ENCODE measurements at places on chromosomes 13 and 19. TPM values are rescaled to one million over a fixed set of nuclear protein-coding genes. Genes with fewer than 3 reads are reported as not detected.

DNA sequence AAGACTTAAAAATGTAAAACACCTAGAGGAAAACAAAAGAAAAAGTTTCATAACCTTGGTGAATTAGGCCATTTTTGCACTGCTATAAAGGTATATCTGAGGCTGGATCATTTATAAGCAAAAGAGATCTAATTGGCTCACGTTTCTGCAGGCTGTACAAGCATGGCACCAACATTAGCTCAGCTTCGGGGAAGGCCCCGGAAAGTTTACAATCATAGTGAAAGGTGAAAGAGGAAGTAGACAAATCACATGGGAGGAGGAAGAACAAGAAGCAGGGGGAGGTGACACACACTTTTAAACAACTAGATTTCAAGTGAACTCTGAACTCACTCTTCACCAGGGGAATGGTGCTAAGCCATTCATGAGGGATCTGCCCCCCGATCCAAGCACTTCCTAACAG, 1358.5 kb upstream of the PCDH9 start:
- no peak for DNase-seq

DNA sequence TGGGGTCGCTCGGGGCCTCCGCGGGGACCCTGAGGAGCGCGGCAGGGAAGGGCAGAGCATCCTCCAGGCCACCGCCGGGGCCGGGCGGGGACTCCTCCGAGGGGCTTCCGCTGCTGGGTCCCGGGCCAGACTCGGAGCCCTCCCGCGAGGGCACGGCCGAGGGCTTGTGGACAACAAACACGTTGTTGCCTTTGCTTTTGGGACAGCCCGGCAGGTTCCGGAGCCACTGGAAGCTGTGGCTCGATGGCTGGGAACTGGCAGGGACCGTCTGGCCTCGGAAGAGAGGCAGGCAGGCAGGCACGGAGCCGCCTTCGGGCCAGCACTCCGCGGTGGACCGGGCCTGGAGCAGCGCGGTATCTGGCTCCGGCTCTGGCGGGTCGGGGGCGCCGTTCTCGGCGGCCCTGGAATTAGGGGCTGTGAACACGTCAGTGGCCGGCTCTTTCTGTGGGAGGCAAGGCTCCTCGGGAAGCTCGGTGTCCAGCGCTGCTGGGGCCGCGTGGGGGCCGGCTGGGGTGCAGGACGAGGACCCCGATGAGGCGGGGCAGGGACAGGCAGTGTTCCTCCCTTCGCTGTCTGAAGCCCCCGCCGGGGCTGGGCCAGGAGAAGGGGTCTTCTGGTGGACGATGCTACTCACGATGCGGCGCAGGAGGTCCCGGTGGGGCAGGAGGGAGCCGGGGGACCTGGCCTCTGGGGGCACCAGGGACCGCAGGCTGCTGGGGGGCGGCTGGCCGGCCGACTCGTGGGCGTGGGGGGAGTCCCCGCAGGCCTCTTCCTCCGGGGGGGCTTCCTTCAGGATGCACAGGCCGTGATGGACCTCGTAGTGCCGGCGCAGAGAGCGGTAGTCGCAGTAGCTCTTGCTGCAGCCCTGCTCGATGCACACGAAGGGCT, 27.6 kb downstream of the ZNF541 start:
- DNase-seq: no peak

Gene KLC3
- not detected for total RNA-seq

DNA sequence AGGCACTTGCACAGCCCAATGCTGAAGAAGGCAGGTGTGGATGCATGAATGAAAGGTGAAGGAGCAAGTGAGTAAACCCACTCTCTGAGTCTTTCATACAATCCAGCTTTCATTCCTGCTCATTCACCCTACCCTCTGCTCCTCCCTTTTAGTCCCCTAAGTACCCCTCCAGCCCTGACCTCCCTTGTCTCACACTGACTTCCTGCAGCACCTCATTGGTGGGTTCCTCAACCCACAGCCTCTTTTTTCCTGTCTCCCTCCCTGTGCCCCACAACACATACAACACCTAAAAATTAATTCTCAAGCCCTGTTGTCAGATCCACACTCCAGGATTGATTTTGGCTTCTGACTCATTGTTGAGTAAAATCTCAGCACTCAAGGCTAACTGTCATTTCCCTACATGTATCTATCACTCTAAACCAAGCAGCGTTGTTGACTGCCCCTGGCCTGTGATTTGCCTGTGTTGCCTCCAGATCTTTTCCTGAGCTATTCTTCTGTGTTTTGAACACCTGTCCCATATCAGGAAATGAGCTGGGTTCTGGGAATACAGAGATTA, 177.3 kb upstream of the SERP2 start:
- no peak for DNase-seq

Gene TUBB4A
- total RNA-seq: not detected

Gene ZIM2
- not detected for total RNA-seq

Gene TPRX1
- total RNA-seq: not detected

Gene KISS1R
- not detected for total RNA-seq

Gene KASH5
- total RNA-seq: not detected

GRCh38 chr19:46529622-46530451, 34.2 kb upstream of the PNMA8B start:
- peak; percentile 58 for DNase-seq

DNA sequence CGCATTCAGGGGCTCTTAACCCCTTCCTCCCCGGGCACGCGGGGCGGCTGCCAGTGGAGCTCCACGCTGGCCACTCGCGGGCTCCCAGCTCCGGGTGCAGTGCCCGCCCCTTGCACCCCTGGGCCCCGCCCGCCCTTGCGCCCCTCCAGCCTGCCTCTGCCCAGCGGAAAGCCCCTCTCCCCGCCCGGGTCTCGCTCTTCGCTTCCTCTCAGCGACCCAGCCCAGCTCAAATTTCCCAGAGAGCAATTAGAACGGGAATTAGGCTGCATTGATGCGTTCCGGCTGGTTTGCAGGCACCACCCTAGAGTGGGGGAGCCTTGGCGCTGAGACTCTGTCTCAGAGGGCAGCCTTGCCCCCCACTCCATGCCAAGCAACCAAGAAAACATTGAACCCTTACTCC, 1.8 kb upstream of the GSX1 start:
- DNase-seq: no peak

Gene ZNF324
- 15.5 TPM for total RNA-seq

GRCh38 chr13:73231471-73231870, 172.7 kb downstream of the KLF5 start:
- DNase-seq: no peak

GRCh38 chr13:20721454-20722357, 18.2 kb downstream of the IL17D start:
- no peak for DNase-seq

DNA sequence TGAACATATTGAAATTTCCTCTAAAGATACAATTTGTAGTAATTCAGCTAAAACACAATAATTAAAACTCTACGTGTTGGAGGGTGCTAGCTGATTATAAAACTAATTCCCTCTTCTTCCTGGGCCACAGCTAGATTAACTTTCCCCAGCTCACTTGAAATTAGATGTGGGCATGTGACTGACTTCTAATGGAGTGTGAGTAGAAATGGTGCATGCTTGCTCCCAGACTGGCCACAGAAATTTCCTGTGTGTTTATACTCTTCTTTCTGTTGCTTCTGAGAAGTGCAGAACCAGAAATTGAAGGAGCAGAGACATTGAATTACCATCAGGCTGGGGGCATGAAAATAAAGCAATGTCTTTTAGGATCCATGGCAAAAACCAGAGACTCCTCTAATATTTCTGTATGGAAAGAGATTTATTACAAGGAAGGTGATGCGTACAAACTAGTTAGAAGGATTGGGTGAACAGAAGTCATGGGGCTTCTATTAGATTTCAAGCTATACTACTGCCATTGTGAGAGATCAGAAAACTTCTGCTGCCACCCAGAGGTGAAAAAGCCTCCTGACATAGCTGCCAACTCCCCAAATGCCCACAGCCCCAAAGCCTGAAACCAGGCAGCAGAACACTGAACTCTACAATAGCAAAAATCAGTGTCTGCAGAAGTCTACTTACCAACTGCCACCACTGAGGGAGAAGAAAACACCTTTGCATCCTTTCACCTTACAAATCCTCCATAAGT, 379.2 kb upstream of the MIR17HG start:
- DNase-seq: no peak

- peak; percentile 93 for DNase-seq
Observed at GRCh38 chr13:92843549-92843948, 383.1 kb upstream of the GPC6 start.

- DNase-seq: peak; percentile 87
Observed at GRCh38 chr19:52200044-52200443, 10.2 kb downstream of the PPP2R1A start.

Gene ZNF829
- 5.5 TPM for total RNA-seq

Gene ZNF28
- 18.5 TPM for total RNA-seq

- peak; percentile 34 for DNase-seq
Observed at GRCh38 chr13:47798906-47799305, 202.2 kb downstream of the SUCLA2 start.

- DNase-seq: peak; percentile 7
Observed at GRCh38 chr13:27830010-27830409, 37.7 kb downstream of the GSX1 start.

GRCh38 chr13:33471204-33471603, 185.6 kb upstream of the STARD13 start:
- no peak for DNase-seq

Gene GRIK5
- 0.06 TPM for total RNA-seq

DNA sequence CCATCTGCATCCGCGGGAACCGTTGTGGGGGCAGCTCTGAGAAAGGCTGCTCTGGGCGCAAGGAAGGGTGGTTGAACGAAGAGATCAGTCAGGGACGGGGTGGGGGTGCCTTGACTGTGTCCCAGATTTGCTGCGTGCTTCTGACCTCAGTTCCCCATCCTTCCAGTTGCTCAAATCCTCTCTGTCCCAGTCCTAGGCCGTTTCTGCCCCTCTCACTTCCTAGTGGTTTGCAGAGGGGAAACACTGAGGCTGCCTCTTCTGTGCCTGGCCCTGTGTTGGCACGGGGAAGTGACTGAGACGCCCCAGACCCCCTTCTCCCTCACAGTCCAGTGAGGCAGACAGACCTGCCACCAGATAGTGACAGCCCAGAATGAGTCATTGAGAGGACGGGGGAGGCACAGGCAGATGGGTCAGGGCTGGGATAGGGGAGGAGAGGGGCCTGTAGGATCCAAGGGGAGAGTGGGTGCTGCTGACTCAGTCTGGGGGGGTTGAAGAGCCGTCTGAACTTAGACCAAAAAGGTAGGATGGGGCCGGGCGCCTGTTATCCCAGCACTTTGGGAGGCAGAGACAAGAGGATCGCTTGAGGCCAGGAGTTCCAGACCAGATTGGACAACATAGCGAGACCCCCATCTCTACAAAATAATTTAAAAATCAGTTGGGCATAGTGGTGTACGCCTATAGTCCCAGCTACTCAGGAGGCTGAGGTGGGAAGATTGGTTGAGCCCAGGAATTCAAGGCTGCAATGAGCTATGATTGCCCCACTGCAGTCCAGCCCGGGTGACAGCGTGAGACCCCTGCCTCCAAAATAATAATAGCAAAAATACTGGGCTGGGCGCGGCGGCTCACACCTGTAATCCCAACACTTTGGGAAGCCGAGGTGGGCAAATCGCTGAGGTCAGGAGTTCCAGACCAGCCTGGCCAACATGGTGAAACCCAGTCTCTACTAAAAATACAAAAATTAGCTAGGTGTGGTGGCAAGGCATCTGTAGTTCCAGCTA, 26.5 kb downstream of the NUMBL start:
- DNase-seq: no peak
